ENCODE measurements at places on chromosomes 12 and 14.
A peak's percentile ranks its signal among the peaks of the same experiment; 100 is the strongest.

GRCh38 chr12:27844366-27845090 is 64.5 kb upstream of the MANSC4 start:
- DNase-seq: no peak

GRCh38 chr12:55822228-55822627 is 4.4 kb downstream of the ORMDL2 start:
- DNase-seq: peak; percentile 43

DNA sequence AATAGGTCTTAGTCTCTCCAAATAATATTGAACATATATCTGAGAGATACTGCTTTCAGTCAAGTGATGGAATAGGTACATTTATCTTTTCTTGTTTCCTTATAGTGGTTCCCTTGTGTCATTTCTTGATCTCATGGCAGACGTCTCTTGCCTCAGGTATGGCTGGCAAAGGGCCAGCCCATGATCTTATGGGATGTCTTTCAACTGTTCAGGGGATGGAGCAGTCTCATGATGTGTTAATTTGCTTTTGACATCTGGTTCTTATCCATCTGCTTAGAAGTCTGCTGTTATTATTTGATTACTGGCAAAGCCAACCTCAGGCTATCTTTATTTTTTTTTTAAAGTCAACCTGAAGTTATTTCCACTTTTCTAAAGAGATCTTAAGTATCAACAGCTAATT is 262.9 kb downstream of the TMEM117 start:
- DNase-seq: no peak

DNA sequence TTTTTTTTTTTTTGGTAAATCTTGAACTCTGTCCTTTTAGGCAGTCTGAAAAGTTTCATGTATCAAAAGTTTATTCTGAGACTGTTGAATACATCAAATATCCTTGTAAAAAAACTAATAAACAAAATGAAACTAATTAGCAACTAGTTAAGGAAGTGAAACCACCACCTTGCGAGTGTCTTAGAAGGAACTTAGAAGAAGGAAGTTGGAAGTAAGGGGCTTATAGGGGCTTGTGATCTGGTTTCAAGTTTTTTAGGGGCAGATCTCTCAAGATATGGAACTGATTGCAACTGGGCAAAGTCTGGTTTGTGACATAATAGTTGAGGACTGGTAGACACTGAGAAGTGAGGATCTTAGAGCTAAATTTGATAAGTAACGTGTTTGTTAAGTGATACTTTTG is 748.8 kb downstream of the C12orf50 start:
- DNase-seq: no peak

DNA sequence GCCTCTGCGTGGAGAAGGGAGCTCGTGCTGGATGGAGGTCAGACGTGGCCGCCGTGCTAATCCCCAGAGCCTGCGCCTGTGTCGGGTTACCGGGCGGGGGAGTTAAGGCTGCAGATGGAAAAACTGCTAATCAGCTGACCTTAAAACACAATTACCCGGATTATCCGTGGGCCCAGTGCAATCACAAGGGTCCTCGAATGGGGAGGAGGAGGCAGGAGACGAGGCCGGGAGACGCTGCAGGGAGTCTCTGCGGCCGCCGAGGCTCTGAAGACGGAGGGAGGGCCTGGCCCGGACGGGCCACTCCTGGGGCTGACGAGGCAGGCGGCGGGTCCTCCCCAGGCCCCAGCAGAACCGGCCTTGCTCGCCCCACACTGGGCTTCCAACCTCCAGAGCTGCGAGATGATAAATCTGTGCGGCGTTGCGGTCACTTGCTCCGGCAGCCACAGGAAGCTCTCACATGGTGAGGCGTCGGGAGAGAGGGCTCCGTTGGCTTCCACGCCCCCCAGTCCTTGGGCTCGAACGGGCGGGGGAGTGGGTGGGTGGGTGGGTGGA is 32.9 kb upstream of the FBRSL1 start:
- DNase-seq: no peak

- DNase-seq: no peak
These were observed 1.2 kb downstream of the LMO3 start for GRCh38 chr12:16604596-16605252.

DNA sequence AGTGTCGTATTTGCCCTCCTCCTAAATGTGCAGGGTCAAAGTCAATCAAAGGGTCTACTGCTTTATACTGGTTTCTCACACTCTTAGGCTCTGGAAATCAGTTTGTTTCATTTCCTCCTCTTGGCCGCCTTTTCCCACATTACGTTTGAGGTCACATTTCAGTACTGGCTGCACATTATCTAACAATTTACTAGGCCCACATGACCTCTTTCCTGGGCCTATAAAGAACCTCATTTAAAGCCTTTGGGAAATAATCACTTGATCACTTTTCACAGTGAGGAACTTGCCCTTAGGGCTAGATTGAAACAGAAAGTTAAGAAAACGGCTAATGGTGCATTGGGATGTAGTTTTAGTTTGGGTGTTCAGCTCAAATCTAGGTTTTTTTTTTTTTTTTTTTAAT is 497.5 kb downstream of the RERGL start:
- no peak for DNase-seq

GRCh38 chr14:37447883-37448391 is 147.1 kb downstream of the FOXA1 start:
- no peak for DNase-seq

GRCh38 chr14:100140452-100141078 is 18.9 kb downstream of the DEGS2 start:
- DNase-seq: no peak

DNA sequence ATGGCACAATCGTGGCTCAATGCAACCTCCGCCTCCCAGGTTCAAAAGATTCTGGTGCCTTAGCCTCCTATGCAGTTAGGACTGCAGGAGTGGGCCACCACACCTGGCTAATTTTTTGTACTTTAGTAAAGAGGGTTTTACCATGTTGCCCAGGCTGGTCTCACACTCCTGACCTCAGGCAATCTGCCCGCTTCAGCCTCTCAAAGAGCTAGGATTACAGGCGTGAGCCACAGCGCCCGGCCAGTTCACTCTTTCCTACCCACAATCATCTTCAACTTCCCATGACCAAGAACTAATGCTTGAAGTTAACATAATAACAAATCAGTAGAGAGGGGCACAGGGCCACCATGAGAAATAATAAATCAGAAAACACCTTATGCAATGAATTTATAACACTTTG is 82.4 kb downstream of the HECTD1 start:
- DNase-seq: no peak

- no peak for DNase-seq
These were observed 84.8 kb upstream of the FICD start for GRCh38 chr12:108430245-108430644.

GRCh38 chr12:122951979-122952892 is 14.0 kb downstream of the ABCB9 start:
- peak; percentile 82 for DNase-seq

- no peak for DNase-seq
These were observed 17.7 kb downstream of the SLC25A29 start for GRCh38 chr14:100288382-100289185.

DNA sequence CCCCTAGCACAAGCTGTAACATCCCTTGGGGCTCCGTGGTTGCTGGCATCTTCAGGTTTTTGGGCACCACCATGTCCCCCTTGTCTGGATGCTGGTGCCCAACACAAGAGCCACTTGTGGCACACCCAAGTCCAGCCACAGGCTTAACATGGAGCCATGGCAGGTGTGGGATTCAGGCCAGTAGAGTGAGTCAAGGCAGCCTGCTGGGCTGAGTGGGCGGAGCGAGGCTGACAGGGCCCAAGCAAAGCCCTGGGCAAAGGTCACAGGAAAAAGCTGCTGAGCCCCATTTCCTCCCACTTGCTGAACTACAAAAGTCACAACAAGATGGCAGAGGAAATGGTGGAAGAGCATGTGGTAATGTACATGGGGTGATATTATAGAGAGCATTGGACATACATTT is 950.7 kb upstream of the FLRT2 start:
- no peak for DNase-seq

DNA sequence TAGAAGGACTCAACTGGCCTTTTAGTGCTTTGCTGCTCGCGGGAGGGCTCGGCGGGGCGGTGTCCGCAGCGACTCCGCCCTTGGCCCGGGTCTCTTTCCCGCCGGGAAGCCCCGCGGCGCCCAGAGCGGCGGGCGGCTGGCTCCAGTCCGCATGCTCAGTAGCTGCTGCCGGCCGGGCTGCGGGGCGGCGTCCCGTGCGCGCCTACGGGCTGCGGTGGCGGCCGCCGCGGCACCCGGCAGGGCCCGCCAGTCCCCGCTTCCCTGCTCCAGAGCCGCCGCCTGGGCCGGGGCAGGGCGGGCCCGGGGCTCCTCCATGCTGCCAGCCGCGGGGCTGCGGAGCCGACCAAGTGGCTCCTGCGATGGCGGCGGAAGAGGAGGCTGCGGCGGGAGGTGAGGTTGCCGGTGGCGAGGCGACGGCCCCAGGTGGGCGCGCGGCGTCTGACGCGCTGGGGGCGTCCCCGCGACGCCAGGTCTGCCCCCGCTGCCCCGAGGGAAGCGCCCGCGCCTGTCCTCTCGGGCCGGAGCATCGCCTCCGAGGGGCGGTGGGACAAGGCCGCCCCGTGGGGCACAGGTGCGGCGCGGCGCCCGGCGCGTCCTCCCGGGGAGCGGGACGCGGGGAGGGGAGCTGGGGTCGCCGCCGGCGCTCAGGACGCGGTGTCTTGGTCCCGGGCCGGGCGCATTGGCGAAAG is at the start of gene BMAL2:
Gene BMAL2, plus strand, starts transcription at position 123 of the 689 bp plus-strand sequence. Its CDS starts 237 bp downstream, at position 360.
- peak; percentile 76 for DNase-seq

GRCh38 chr12:99600388-99600787 is 47.2 kb upstream of the GARIN6 start:
- DNase-seq: no peak

DNA sequence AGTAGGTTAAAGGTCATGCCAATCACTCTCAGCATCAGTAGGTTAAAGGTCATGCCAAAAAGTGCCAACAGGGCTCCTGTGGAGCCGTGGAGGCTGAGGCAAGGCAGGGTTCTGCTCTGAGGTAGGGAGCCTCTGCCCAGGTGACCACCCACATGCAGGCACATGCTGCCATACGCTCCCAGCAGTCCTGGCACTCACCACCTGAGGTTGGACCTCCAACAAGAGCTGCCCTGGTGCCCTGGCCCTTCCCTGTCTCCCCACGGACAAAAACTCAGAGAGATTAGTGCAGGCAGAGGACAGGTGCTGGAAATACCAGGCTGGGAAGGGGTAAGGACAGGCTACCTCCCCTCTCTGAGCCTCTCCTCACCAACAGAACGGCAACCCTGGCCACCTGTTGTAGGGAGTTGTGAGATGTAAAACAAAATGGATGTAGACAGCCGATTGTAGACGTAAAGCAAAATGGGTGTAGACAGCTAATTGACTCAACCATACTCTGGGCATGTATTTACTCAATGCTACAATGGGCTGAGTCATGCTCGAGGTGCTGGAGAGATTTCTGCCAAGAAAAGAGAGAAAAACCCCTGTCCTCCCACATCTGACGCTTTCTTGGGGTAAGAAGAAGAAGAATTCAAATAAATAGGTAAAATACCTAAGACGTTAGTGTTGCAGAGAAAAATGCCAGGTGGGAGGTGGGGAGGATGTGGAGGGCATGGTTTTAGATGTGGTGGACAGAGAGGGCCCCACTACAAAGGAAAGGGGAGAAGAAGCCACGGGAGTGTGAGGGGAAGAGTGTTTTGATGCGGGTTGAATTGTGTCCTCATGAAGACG is 32.4 kb downstream of the LTBP2 start:
- no peak for DNase-seq

DNA sequence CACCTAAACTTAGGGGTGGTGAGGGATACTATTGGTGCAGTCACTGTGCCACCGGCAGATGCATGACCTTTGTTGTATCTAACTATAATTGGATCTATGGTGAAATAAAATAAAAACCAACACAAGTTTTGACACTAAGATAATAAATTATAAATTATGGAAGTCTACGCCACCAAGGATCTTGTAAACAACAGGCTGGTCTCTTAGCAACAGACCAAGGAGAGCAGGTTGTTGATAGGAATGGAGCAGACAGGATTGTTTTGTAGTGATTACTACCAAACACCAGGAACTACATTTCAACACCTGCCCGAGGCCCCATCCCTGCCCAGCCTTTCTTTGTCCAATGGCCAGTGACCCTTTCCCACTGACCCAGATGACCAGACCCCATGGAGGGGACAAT is 1178.0 kb downstream of the VRK1 start:
- no peak for DNase-seq

GRCh38 chr12:112750971-112751370 is 40.6 kb upstream of the RPH3A start:
- DNase-seq: no peak

DNA sequence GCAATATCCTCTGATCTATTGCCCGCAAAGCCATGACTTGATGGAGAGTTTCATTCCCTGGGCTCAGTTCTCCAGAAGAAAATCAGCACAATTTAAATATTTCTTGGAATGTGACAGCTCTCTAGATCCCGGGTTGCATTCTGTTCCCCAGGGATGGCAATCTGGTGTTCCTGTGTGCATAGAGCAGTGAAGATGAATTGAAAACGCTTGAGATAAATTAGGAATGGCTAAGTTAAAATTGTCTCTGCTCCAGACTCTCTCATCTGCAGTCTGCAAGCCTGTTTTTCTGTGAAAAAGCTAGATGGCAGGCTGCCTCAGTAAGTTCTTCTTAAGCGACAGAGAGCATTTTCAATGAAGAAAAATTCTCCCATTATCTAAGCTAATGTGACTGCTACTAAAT is 582.5 kb upstream of the MGAT4C start:
- no peak for DNase-seq

DNA sequence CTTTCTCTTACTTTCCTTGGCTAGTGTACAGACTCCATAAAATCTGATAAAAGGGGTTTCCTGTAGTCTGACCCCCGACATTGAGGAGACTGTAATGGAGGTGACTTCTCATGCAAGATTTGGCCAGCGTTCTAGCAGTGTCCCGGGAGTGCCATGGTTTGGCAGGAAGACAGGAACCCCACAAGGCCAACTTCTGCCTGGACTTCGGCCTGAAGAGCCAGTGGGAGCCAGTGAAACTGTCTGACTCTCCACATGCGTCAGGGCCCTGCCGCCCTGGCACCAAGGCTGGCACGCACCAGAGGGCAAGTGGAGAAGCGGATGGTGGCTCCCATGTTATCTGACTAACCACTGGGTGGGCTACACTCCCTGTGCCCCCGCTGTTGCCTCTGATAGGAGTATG is 70.5 kb downstream of the TMEM260 start:
- DNase-seq: no peak

DNA sequence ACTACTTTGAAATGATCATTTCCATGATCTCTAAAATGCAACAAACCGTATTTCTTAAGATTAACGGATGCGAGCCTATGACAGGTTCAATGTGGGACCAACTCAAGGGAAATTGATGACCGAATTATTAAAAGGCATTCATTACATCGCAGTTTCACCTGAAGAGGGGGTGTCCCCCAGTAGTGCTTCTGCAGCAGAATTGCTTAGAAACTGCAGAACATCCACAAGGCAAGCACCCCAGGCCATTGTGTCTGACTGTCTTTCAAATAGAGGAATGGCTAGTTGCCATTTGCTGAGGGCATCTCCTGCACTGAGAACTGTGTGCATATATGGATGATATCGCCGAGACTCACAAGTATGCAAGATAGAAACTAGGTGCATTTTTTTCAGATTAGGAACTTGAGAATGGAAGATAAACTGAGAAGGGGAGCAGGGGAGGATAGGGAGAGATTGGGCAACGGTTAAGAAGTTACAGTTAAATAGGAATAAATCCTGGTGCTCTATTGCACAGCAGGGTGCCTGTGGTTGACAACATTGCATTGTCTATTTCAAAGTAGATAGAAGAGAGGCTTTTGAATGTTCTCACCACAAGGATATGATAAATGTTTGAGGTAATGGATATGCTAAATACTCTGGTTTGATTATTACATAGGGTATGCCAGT is 234.3 kb upstream of the PLEKHG7 start:
- no peak for DNase-seq
